PC-3 (cell line): ENCODE measurements at places on chromosomes 6 and 20. TPM values are rescaled to one million over a fixed set of nuclear protein-coding genes. Genes with fewer than 3 reads are reported as not detected.

The PRPH2 gene
- total RNA-seq, result not detected in 2 replicates

The DYNLT2 gene
- 0.51 and 1.5 TPM in 2 replicates for total RNA-seq

- H3K4me1 ChIP-seq, result peaks cover 18% of the 10 kb centered on the region; the same call in 1 of the 2 replicates
- H3K36me3 ChIP-seq, result peaks cover 45% of the 10 kb centered on the region; the same call in 1 of the 2 replicates
- DNase-seq, result peak; percentile 38
- peak overlapping the region; percentile 39 for H3K27ac ChIP-seq
Observed at GRCh38 chr20:62662422-62662821, 20.1 kb downstream of the SLCO4A1 start.

DNA sequence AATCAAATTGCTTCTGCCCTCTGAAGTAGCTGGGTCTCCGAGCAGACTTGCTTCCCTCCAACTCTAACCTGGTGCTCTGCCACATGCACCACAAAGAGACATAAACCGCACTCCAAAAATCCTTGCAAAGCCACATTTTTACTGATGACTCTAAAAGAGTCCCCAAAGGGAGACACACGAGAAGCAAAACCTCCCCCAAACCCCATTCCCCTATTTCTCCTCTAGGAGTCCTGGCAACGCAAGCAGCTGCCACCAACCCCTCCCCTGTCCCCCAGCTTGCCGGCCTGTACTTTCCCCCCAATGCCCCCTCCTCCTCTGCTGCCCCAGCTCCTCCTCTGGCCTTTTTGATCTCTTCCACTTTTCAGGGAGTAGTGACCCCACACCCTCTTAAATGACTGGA, 180.1 kb upstream of the ARID1B start:
- H3K4me3 ChIP-seq, result no peak overlapping the region
- no peak for DNase-seq
- no peaks in the 10 kb centered on the region for H3K36me3 ChIP-seq
- H3K27me3 ChIP-seq, result no peaks in the 10 kb centered on the region
- no peak overlapping the region for H3K27ac ChIP-seq

The HLA-DOB gene
- total RNA-seq, result 0.29 and 0.63 TPM in 2 replicates

The TINAG gene
- total RNA-seq, result not detected in 2 replicates

The ZNF451 gene
- 32.5 and 34.5 TPM in 2 replicates for total RNA-seq
